Activated CD4-positive, alpha-beta T cell treated with anti-CD3 and anti-CD28 coated beads for 36 hours (primary cell): ENCODE measurements at places on chromosomes 3 and 15.

GRCh38 chr3:66052721-66053549, 14.2 kb upstream of the MAGI1 start:
- no peak for DNase-seq

DNA sequence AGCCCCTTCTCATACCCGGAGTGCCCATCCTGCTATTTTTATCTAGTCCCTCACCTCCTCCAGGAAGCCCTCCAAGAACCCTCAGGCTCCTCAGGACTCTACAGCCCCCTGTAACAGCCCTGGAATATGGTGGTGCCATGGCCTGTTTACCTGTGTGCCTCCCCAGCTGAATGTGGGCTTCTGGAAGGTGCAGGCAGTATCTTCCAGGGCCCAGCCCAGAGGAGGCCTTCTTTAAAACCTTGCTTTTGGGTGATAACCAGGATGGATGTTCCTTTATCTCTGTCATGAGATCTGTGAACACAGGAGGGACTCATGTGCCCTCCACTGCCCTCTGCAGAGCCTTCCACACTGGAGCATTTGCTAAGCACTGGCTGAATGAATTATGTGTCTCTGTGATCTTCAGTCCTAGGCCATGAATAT, 36.7 kb upstream of the MRPS22 start:
- no peak for DNase-seq

DNA sequence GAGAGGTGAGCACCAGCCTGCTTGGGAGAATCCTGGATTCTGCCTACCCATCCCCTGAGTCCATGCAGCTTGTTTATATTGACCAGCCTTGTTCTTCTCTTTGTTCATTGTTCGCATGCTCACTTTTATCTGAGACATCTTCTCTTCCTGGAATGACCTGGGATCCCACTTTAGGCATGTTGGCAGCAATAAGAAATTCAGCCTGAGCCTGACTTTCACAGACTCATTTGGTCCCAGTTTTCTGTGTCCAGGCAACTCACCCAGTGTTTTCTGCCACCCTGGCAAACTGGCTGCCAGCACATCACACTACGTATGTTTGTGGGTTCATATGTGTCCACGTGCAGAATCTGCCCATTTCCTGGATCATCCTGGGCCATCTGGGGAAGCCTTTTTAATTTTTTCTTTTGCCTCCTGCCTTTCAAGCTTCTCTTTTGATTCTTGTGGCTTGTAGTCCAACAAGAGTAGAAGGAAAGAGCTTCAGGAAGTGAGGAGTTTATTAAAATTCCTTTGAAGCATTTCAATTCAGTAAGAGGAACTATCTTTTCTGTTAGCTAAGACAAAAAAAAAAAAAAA, 199.9 kb downstream of the FNDC3B start:
- no peak for DNase-seq

DNA sequence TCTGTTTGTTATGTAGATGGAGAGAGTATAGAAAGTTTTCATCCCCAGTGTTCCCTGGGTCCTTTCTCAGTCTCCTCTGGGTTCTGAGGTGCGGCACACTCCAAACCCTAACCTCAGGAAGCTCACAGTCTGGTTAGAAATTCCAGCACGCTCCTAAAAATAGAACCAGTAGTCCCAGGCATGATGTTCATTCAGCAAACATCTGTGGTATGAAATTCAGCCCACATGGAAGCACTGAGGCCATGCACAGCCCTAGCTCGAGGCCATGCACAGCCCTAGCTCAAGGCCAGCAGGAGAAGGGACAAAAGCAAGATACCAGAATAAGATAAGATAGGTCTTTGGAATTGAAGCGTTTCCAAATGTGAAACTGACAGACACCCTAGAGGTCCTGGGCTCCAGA, 82.3 kb upstream of the OXTR start:
- DNase-seq = no peak

DNA sequence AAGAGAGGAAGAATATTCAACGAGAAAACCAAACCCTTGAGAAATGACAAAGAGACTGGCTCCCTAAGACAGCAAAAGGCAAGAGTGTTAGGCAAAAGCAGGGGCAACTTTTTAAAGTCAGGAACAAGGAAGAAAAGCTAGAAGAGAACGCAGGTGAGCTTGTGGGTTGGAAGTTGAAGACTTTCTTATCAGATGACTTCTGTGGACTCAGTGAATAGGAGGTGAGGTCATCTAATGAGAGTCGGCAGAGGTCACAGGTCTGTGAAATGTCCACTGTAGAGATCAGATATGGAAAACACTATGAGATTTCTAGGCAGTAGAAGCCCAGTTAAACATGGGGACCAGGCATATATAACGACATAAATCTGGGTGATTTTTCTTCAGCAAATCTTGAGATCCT, 27.2 kb upstream of the TNIK start:
- no peak for DNase-seq
